ENCODE measurements at places on chromosomes 11 and 22.

GRCh38 chr11:65221026-65221425, 39.3 kb downstream of the CAPN1 start:
- DNase-seq = no peak

DNA sequence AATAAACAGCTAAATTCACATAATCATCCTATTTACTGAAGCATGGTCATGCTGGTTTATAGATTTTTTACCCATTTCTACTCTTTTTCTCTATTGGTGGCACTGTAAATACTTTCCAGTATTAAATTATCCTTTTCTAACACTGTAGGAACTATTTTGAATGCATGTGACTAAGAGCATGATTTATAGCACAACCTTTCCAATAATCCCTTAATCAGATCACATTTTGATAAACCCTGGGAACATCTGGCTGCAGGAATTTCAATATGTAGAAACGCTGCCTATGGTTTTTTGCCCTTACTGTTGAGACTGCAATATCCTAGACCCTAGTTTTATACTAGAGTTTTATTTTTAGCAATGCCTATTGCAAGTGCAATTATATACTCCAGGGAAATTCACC, 10.7 kb downstream of the RAG1 start:
- DNase-seq = no peak

- DNase-seq = no peak
These were observed 15.8 kb downstream of the SHANK3 start for GRCh38 chr22:50688448-50688847.

GRCh38 chr22:19635644-19636043, 78.7 kb upstream of the SEPTIN5 start:
- no peak for DNase-seq

GRCh38 chr11:93736129-93736528, 5.2 kb downstream of the TAF1D start:
- no peak for DNase-seq
